Posterior vena cava (tissue), 2 donors: ENCODE measurements at places on chromosomes 6 and 20.

- DNase-seq, result no peak
These were observed 106.5 kb downstream of the MAFB start for GRCh38 chr20:40582531-40582930.

- DNase-seq, result no peak
These were observed 244.2 kb downstream of the HIVEP2 start for GRCh38 chr6:142700671-142701312.

- no peak for DNase-seq
These were observed 37.8 kb upstream of the CNKSR3 start for GRCh38 chr6:154548130-154548830.

GRCh38 chr6:155123520-155123919, 128.4 kb downstream of the TIAM2 start:
- DNase-seq, result no peak

DNA sequence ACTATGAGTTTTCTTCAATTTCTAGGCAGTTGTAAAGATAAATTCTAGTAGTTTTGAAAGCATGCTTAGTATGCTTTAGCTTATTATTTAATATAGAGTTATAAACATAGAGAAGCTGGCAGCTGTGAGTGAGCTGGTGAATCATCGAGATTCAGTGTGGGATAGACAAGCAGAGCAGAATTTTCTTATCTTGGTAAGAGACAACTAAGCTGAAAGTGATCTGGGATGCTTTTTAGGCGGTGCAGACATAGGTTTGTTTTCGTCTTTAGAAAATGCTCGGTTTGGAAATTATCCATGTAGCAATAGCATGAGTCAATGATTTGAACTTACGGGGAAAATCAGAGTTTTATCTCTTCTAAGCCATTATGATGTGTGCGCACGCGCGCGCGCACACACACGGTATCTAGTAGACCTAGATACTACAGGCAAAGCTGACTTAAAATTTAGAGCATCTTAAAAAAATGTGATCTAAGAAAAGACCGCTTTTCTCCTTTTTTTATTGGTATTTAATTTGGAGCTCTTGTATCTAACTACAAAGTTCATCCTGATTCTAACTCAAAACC, 128.3 kb upstream of the MAP3K7 start:
- no peak for DNase-seq

GRCh38 chr20:58555078-58555765, 40.0 kb upstream of the APCDD1L start:
- DNase-seq, result no peak

DNA sequence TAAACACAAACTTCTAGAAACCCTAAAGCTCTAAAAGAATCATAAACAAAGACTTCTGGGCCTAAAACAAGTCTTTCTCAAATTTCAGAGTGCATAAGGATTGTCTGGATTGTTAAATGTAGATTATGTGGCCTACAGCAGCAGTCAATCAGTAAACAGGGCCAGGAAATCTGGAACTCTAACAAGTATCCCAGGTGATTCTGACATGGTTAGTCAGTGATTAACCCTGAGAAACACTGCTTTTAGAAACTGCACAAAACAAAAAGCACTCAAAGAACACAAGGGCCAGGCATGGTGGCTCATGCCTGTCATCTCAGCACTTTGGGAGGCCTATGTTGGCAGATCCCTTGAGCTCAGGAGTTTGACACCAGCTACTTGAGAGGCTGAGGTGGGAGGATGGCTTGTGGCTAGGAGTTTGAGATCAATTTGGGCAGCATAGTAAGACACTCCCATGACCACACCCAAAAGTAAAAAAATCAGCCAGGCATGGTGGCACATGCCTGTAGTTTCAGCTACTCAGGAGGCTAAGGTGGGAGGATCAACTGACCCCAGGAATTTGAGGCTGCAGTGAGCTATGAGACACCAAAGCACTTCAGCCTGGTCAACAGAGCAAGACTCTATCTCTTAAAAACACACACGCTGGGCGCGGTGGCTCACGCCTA, 5.9 kb downstream of the MED20 start:
- DNase-seq, result no peak

DNA sequence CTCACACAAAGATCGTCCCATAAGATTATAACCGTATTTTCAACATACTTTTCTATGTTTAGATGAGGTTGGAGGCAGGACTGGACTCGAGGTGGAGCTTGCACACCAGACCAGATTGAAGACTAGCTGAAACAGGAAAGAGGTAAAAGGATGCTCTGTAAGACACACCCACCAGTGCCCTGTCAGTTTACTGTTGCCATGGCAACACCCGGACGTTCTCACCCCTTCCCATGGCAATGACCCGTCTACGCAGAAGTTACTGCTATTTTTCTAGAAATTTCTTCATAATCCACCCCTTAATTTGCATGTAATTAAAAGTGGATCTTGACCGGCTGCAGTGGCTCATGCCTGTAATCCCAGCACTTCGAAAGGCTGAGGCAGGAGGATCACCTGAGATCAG, 13.6 kb upstream of the SRSF6 start:
- no peak for DNase-seq

- DNase-seq, result peak; percentile 83
These were observed 21.9 kb upstream of the TAF8 start for GRCh38 chr6:42028234-42029061.

GRCh38 chr20:45538209-45538799, 978 bp downstream of the WFDC6 start:
- DNase-seq, result no peak

- no peak for DNase-seq
These were observed 59.8 kb downstream of the BCAS4 start for GRCh38 chr20:50854506-50855249.

- DNase-seq, result no peak
These were observed 266.5 kb upstream of the QKI start for GRCh38 chr6:163147994-163148393.

GRCh38 chr6:69816569-69816968, 19.8 kb upstream of the LMBRD1 start:
- no peak for DNase-seq

DNA sequence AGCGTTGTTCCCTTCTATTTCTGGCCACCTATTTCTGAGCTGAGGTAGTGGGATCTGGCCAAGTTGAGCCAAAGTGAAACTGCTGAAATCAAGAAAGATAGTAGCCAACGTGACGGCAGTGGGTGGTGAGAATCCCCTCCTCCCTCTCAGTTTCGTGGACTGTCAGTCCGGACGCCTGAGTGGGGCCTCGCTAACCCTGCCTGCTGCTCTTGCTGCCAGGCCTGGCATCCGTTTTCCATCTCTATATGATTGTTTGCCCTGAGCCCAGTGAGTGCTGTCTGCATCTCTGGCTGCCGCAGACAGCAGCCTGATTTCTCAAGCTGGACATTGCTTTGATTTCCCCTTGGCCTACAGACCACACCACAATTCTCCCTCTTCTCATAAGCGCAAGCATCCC, 23.5 kb upstream of the PAX1 start:
- no peak for DNase-seq

DNA sequence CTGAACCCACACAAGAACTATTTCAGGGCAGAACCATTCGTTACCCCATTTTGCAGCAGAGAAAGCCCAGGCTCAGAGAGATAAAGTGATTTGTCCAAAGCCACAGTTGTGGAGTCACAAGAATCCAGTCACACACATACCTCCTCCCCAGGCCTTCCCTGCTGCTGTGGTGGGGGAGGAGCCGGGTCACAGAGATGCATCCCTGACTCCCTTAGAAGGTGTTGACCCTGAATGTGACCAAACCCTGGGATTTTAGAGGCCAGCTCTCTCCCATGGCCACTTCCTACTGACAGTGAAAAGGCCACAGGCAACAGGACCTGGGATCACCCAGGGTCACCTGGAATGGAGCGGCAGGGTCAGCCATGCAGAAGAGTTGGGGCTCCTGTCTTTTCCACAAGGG, 48.6 kb downstream of the CHMP4B start:
- no peak for DNase-seq
